ENCODE measurements at places on chromosomes 11 and 22.

GRCh38 chr11:124725719-124726105 lies 14.0 kb upstream of the NRGN start:
- DNase-seq = no peak

GRCh38 chr11:130403271-130403804 lies 25.1 kb downstream of the ADAMTS8 start:
- DNase-seq = peak; percentile 67

- peak; percentile 90 for DNase-seq
These were observed at the start of gene CDC42EP2 for GRCh38 chr11:65314501-65315203. Gene CDC42EP2 (plus strand): TSS chr11:65314866. CDS start chr11:65320899, 6,033 bp downstream.

- no peak for DNase-seq
These were observed 154.4 kb upstream of the FAT3 start for GRCh38 chr11:92070026-92070889.

- DNase-seq = no peak
These were observed 14.0 kb downstream of the RPUSD4 start for GRCh38 chr11:126197277-126197939.
